ENCODE measurements at places on chromosomes 2 and 18.

DNA sequence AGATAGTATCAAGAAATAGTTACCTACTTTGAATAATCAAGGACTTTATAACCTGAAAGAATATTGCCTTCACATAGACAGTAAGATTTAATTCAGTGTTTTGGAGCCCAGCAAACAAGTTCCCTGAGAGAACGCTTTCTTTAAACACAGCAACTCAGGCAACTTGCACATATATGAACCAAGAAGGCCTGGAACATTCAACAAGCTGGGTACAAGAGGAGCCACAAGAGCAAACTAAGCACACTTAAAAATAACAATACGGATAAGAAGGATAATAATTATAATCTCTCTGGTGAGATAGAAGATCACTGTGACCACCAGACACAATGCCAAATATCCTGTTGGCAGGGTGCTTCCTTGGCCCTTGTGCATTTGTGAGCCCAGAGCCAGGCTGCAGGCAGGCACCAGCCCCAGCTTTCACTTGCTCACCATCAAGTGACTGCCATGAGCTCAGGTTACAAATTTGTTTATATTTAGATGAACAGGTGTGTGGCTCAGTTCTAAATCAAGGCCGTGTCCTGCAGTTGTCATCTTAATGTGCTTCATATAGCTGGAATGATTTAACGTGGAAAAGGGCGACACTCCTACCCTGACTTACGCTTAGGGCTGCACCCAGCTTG, 446.6 kb downstream of the IRS1 start:
- DNase-seq: no peak

DNA sequence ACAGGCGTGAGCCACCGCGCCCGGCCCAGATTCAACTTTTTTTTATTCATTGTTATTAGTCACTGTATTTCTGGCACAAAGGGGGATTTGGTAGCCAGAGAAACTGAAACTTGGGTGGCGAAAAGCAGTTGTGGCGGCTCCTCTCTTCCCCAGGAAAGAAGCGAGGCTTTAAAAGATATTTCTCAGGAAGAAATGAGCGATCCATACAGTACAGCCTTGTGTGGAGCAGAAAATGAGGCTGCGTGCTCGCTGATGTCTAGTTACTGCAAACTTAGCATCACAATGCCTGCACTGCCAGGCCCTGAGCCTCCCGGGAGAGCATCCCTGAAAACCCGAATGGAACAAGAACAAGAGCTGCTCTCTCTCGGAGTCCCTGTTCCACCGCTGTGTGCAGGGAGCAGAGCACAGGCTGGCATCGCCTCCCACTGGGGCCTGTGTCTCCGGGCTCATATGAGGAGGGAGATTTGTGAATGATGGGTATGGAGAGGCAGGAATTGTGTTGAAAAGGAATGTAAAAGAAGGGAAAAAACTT, 234.0 kb downstream of the ZNF516 start:
- DNase-seq: no peak

- no peak for DNase-seq
Observed at GRCh38 chr18:68284236-68284780, 430.6 kb downstream of the TMX3 start.

GRCh38 chr2:212154477-212154878, 384.1 kb downstream of the ERBB4 start:
- DNase-seq: no peak

GRCh38 chr2:224556381-224556780, 28.8 kb downstream of the CUL3 start:
- no peak for DNase-seq

DNA sequence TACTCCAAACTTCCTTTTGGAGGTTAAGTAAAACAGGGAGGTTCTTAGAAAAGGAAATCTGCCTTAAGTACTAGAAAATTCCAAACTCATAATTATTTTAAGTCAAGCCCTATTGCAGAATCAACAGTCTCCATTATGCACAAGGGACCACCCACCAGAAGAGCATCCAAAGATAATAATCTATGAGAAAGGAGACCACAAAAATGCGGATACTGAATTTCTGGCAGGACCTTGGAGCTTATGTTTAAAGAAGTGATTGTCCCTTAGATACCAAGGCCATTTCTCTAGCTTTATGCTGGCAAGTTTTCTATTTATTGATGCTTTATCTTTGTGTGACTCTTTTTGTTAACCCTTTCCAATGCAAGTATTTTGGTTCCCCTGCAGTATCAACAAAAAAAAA, 404.0 kb upstream of the MMADHC start:
- DNase-seq: no peak

GRCh38 chr2:139403948-139404347, 623.8 kb upstream of the NXPH2 start:
- no peak for DNase-seq

- DNase-seq: no peak
Observed at GRCh38 chr18:54957996-54958395, 1.3 kb downstream of the CCDC68 start.

- DNase-seq: no peak
Observed at GRCh38 chr2:72340665-72341064, 193.0 kb upstream of the CYP26B1 start.

DNA sequence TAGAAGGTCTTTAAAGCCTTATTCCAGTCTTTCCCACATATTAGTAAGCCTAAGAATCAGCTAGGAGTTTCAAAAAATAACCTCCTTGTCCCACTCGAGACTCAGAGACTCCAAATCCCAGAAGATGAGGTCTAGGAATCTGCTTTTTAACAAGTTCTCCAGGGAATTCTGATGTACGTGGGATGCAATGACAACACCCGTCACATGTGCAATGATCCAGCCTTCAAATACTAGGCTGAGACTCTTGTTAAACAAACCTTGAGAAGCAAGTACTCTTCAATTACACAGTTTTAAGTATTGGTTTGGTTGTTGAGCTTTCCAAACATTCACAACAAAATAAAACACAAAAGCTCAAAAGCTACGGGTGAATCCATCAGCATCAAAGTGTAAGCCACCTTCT, 53.9 kb downstream of the EPG5 start:
- no peak for DNase-seq

DNA sequence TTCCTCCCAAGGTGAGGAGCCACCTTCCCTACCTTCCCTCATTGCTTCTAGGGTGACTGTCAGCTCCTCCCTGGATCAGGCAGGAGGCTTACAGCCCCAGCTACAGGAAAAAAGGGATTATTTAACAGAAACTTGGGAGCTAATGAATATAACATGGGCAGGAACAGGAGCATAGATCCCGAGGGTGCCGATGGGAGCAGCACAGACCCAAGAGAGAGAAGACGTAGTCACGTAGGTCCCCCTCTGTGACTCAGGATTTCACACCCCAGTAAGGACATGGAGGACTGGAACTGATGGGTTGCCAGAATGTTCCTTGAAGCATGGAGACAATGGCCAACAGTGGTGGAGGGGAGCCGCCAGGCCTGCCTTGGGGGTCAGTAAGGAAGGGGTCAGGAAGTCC, 10.3 kb upstream of the HDAC4 start:
- DNase-seq: no peak

DNA sequence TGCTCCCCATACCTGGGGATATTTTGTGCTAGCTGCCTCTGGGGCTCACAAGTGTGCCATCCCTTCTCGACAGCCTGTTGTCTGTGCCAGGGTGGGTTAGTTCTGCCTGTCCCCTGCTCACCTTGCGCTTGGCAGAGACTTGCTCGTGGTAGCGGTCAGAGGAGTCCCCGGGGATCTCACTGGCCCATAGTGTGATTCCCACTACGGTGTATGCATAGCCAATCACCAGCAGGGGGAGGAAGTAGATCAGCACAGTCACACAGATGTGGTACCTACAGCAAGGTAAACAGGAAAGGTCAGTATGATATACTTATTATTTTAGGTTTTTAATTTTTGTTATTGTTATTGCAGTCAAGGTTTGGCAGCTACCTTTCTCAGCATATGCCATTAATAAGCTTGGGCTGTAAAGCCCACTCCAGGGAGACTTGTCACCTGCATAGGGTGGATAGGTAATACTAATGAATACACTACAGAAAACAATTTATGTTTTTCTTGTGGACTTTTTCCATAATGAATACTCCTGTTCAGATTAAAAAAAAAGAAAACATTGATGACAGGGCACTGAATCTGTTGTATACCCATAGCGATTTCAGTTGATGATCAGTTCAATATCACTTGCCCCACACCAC, 95.2 kb downstream of the POLE4 start:
- DNase-seq: no peak

GRCh38 chr2:106582148-106583143, 95.3 kb downstream of the CD8B2 start:
- peak; percentile 67 for DNase-seq

DNA sequence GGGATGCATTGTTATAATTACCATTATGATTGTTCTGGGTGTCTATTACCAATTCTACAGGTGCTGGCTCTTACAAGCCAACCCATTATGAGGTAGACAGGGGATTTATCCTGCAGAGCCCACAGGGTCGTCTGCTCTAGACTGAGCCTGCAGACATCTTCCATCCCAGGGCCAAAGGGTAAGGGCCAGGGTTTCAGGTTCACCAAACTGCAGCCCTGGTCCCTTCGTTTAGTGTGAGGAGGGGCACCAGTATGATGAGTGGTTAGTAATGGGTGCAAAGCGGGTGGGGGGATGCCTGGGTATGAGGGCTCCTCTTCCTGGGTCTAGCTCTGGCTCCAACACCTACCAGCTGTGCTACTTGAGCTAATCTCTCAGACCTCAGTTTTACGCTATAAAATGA, 1.2 kb upstream of the ARID5A start:
- DNase-seq: no peak

DNA sequence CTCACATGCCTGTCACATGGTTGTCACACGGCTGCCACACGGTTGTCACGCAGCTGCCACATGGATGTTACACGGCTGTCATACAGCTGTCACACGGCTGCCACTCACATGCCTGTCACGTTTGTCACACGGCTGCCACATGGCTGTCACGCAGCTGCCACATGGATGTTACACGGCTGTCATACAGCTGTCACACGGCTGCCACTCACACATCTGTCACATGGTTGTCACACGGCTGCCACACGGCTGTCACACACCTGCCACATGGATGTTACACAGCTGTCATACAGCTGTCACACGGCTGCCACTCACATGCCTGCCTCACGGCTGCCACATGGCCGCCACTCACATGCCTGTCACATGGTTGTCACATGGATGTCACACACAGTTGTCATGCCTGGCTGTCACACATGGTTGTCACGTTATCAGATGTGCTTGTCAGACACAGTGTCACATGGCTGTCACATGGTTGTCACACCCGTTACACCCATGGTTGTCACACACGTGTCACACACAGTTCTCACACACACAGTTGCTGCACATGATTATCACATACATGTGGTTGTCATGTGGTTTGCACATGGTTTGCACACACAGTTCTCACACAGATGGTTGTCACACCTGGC, 19.4 kb downstream of the KCNG2 start:
- DNase-seq: no peak

DNA sequence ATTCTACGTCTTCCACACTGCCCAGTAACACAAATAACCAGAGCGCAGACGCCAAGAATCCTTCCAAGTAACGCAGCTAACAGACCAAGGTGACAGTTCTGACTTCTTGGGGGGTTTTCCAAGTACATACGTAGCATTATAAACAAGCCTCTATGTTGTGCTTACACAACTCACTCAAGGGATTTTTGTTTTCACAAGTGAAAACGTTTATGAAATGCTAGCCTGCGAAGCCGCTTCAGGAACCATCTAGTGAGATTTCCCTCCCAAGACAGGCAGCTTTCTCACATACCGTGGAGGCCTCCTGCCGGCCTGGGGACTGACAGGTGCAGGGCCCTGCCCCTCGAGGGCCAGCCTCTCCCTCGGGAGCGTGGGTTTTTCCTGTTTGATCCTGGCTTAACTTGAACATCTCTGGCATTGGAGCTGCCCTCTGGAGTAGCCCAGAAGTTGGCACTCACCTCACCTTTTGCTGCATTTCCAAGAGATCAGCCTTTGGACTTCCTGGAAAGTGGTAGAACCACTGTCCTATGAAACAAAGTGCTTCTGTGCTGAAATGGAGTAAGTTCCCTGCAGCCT, 151.1 kb downstream of the MBP start:
- no peak for DNase-seq

DNA sequence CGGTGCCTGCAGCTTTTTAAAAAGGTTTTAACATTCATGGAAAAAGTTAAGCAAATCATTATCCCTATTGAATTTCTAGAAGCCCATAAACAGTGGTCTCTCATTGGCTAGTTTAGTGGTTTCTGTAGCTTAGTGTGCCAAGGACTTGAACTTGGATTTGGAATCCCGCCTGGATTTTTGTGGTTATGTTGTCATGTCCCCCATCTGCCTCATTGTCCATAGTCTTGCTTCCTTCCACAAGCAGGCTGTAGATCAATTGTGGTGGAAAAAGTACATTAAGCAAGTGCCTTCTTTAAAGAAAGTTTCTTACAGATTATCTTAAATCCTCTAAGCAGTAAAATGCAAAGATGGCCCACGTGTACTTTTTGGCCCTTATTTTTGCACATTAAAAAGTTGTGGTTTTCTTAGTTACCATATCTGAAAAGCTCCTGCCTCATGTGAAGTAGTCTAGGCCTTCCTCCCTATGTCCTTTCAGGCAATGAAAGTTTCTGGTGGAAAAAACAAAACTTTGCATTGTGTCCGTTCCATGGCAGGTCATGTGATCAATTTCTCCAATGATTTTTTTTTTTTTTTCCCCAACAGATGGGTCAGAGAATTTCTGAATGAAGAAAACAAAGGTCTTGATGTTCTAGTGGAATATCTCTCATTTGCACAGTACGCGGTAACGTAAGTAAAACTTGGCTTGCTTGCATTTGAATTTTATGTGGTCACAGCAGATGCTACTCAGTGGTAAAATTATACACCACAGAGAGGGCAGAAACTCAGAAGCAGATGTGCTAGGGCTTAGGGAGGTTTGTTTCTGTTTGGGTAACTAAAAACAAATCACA, 158.9 kb downstream of the PRPF40A start:
- no peak for DNase-seq

- DNase-seq: no peak
Observed at GRCh38 chr2:29601872-29602271, 319.5 kb downstream of the ALK start.

GRCh38 chr2:231260442-231261208, 62.2 kb downstream of the ARMC9 start:
- DNase-seq: no peak

GRCh38 chr2:74707837-74708236, 53.8 kb downstream of the SEMA4F start:
- no peak for DNase-seq

All from lower lobe of right lung (tissue), 2 donors.